Stomach (tissue), 19 donors: ENCODE measurements at places on chromosomes 6 and 20. TPM values are rescaled to one million over a fixed set of nuclear protein-coding genes. Genes with fewer than 3 reads are reported as not detected.
A peak's percentile ranks its signal among the peaks of the same experiment; 100 is the strongest.

GRCh38 chr6:68968301-68968649, 333.2 kb downstream of the ADGRB3 start:
- no peak for DNase-seq

GSS gene
- 199 TPM for total RNA-seq

GRCh38 chr6:125831659-125832058, 40.9 kb downstream of the NCOA7 start:
- DNase-seq = no peak

DNA sequence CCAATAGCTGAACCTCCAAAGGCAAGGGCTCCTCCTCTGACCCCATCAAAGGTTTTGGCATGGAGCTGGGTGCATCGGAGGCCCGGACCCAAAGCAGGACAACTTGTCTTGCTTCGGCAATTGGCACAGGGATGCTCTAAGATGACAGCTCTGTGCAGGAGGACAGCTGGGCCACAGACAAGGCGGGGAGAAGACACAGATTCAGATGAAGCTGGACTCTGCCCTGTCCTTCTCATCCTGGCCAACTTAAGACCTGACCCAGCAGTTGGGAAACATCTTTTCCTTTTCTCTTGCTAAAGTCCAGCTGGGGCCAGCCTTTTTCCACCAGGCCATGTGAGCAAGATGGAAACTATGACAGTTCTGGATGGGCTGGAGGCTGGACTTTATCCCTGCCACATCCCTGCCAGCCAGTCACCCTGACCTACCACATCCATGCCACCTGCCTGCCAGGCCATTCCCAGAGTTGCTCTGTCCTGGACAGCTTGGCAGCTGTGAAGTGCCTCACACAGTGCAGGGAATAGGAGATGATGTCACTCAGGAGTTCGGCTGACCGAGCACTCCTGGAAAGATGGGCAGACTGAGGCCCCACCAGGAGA, 12.7 kb upstream of the PSMF1 start:
- no peak for DNase-seq

GRCh38 chr6:109790131-109790530, 99.0 kb downstream of the FIG4 start:
- DNase-seq = no peak

RGS17 gene
- total RNA-seq = 1.7 TPM

DNA sequence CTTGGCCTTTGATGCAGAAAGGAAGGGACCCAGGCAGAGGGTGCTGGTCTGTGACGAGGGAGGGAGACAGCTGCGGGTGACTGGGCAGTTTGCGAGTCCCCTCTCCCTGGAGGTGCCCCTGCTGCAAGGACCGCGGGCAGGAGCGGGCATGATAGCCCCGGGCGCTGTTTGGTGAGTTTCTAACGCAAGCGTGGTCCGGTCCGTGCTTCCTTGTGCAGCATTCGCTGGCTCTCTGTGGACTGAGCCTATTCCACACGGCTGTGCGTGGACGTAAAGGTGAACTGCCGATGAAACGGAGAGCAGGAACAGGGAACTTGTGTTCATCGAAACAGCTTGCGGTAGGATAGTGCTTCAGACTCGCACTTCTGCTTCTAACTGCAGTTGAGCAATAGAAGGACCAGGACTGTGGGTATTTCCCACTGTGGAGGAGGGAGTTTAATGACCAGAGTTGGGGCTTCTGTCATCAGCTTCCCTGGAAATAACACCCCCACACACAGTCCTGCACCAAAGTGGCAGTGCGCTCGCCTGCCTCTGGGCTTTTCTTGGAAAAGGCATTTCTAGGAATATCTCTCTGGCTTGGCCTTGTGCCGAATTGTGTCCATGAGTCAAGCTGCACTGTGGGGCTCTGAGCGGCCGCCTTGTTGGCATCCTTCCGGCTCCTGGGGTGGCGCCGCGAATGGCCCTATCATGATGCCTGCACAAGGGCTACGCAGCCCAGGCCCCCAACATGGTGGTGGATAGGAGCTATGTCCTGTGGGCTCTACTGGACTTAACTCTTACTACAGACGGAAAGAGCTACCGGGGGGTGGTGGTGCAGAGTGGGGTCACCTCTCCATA, 48.9 kb downstream of the DUSP22 start:
- DNase-seq = no peak

DNA sequence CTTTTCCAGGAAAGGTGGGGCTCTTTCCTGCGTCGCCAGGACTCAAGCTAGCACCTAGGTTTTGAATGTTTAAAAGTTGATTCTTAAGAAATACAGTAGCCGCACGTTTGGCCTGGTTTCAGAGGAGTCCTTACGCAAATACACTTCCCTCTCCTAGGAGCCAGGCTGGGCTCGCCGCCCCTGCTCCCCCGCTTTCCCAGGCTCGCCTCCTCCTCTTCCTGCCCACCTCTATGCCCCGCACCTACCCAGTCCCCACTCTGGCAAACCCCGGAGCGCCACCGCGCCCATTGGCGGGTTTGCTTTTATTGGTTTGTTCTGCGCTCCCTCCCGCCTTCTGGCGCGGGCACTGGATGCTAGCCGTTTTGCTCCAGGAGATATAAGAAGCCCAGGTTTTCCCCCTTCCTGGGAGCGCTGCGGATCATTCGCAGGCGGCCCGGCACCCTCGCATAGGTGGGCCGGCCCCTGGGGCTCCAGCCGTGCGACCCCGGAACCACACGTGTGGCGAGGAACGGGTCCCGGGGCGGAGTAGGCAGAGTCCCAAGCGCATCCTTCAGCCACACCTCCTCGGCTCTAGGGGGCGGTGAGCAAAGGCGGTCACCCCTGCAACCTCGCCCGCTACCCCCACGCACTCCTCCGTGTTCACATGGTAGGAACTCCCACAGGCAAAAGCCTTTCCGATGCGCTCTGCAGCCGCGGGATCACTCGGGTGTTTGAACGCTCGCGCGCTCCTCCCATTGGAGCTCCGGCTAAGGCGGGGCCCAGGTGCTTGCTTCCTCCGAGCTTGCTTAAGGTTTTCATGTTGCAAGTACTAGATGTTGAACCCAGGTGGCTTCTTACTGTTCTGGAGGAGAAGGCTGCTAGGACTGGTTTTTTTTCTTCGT, 119.0 kb downstream of the RTN4IP1 start:
- DNase-seq = peak; percentile 76

TOX2 gene
- 7.0 TPM for total RNA-seq

DNA sequence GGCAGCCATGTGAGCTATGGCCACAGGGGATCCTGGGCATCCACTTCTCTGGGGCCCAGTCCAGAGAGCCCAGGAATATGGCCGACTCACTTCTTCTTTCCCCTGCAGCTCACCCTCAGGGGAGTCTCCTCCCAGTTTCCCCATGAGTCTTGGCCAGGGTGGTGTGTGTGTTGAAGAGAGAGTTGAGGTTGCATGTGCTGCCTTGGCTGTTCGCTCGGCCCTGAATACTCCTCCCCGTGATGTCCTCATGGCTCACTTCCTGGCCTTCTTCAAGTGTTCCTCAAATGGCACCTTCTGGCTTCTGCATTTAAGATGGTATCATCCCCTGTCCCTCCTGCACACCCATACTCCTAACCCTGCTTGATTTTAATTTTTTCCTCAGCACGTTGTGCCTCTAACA, 3.2 kb upstream of the TREML1 start:
- DNase-seq = no peak

GRCh38 chr20:33325350-33325749, 42.3 kb downstream of the BPIFB1 start:
- no peak for DNase-seq

MACROD2 gene
- total RNA-seq = 25.5 TPM

- peak; percentile 99 for DNase-seq
Measured at GRCh38 chr20:43513931-43514647, 6.6 kb downstream of the L3MBTL1 start.

- DNase-seq = no peak
Measured at GRCh38 chr6:38353310-38354036, 286.3 kb downstream of the BTBD9 start.

TINAG gene
- total RNA-seq = not detected

DNA sequence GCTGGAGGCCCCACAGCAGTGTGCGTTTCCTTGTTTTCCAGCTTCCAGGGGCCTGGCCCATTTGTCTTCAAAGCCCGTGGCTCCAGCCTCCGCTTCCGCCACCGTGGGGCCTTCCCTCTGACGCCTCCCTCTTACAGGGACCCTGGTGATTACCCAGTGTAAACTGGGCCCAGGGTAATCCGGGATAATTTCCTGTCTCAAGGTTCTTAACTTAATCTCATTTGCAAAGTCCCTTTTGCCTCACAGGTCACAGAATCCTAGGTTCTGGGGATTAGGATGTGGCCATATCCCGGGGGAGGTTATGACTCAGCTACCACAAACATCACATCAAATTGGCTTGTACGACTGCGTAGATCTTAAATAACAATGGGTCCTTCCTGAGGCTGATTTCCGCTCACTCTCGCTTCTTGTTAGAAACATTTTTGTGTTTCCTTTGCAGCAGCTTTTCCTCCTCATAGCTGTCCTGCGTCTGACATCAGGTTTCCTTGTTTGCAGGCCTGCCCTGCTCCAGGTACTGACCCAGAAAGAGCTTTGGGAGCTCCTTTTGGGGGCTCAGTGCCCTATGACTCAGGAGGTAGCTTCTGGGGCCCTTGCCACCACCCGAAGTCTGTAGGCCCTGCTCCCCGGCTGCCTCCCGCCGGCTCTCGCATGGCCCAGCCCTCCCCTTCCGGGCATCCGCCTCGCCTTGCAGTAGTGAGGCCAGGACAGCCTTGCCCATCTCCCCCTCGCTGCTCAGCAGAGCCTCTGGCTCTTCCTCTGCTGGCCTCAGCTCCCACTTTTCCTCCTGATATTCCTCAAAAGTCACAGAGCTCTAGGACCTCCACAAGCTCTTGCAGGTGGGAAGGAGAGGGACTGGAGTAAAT, 100.5 kb downstream of the ERMARD start:
- DNase-seq = peak; percentile 51

FNDC1 gene
- 11.0 TPM for total RNA-seq
